ENCODE measurements at places on chromosomes 5 and 9.

GRCh38 chr9:131995382-131995781 lies 84.3 kb downstream of the MED27 start:
- peak; percentile 43 for DNase-seq

DNA sequence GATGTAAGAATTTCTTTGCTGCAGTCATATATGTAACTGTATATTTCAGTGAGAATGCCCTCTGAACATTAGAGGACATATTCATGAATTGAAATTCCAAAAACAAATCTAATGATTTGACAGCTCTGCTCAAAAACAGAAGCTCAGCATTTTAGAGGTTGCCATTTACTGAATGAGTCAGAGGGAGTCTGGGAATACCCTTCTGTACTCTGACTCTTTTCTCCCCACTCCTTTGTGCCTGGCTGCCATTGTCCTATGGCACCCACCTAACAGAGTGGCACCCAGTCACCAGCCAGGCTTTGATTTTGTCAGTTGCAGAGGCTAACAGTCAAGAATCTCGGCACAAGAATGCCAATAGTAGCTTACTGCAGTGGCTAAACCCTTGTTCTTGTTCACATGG lies 133.6 kb downstream of the ATG10 start:
- no peak for DNase-seq

DNA sequence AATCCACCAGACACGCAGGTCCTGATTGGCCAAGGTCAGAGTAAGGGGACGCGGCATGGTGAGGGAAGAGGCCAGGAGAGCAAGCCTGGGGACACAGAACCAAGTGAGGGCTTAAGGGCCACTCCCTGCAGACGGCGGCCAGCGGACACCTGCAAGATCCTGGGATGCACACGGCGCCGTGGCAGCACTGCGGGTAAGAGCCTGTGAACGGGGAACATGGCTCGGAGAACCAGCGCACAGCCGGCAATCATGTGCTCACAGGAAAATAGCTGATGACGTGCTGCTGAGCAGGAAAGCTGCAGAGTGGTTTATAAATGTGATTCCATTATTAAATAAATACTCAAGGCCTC lies 27.0 kb upstream of the NSMF start:
- DNase-seq: no peak

DNA sequence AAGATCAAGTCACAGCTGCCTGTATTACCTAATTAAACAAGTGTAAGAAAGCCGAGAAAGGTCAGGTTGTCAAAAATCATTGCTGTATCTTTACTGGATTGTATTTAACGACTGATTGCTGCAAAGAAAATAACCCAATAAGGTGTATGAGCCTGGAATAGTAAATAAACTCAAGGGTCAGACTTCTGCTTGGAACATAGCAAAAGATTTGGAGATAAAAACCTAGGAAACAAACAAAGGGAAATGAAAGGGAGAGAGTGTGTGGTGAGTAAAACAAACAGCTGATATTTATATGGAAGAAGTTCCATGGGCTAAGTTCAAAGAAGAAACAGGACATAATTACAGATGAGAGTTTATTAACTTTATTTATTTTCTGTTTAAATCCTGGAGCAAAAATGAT lies 354.0 kb downstream of the TLR4 start:
- DNase-seq: no peak

GRCh38 chr5:171952021-171952420 lies 54.4 kb downstream of the FBXW11 start:
- no peak for DNase-seq

DNA sequence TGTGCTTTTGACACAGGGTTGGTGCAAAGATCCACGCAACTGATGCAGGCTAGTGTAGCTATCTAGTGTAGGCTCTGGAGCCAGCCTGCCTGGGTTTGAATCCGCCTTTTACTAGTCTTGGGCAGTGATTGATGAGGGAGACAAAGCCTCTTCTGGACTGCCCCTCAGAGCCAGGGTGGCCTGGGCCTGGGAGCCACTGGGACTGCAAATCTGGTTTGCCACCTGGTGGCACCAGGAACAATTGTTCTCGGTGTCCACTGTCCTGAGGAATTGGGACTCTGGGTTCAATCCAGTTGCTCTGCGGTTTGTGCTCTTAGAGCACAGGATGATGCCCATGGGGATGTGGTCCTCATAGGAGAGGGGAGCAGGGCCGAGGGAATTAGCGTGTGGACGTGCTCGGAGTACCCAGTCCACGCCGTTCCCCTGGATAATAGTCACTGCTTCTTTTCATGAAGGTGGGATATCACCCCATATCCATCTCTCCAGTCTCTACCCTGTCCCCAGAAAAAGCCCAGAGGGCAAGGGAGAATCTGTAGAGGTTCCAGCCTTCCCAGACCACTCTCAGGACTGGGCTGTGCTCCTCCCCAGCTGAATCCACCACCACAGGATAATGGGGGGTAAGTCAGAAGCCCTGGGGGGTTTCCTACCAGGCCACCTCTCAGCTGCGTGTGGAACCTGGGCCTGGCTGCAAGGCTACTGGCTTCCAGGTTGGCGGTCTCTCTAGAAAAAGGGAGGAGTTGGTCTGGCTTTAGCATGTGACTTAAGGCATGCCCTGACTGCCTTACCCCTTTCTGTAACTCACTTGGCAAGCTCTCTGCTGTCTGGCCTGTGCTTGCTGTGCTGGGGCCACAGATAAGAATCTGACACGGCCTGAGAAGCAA lies 1.9 kb downstream of the B4GALT7 start:
- DNase-seq: no peak

- DNase-seq: no peak
Observed at GRCh38 chr5:14861123-14861765, 10.3 kb downstream of the ANKH start.

GRCh38 chr5:111223101-111223786 lies 940 bp upstream of the CAMK4 start:
- DNase-seq: no peak

- no peak for DNase-seq
Observed at GRCh38 chr5:113824307-113824706, 310.8 kb downstream of the YTHDC2 start.

GRCh38 chr5:137024044-137024443 lies 475.1 kb downstream of the SPOCK1 start:
- DNase-seq: no peak

DNA sequence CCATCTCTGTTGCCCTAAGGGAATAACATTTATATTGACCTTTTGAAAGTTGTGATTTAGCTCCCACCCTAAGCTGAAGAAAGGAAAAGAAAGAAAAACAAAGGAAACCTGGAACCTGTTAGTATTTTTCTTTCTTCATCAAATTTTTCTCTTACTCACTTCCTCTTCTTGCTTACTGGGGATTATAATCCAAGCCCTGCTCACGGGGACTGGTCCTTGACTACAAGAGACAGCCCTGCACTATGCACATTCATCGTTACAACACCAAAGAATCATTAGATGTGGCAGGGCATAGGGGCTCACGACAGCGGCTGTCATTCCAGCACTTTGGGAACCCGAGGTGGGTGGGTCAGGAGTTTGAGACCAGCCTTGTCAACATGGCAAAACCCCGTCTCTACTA lies 37.8 kb upstream of the LPAR1 start:
- no peak for DNase-seq

DNA sequence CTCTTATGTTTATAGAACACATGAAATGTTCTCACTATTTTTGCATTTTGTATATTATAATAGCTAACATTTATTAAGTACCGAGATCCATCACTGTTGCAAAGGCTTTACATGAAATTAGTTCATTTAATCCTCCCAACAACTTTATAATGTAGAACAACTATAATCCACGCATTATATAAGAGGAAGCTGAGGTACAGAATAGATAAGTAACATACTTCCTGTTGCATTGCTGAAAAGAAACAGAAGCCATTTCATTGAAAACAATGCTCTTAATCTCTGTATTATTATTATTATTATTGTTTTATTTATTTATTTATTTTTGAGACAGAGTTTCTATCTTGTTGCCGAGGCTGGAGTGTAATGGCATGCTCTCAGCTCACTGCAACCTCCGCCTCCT lies 7.9 kb upstream of the INSYN2B start:
- DNase-seq: no peak

DNA sequence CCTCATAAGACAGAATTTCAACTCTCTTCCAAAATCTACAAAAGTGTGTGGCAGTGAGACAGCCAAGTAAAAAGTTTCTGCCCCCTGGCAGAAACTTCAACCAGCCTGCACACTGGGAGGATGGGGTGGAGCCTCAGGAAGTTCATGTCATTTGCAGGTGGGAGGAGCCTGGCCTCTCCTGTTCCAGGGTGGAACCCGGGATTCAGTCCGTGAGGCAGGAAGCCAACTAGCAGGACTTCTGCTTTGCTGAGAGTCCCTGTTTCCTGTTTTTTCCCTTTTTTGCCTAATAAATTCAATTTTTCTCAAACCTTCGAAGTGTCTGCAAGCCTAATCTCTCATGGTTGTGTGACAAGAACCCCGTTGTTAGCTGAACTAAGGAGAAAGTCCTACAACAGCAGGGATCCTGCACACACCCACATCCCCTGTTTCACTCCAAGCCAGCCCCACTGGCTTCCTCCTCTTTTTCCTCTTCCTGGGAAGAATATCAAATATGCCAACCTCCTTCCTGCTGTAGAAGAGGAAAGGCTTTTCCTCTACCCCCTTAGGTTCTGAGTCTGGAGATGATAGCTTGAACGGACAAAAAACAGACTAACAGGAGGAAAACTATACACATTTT lies 69.3 kb downstream of the ALDH7A1 start:
- peak; percentile 63 for DNase-seq

DNA sequence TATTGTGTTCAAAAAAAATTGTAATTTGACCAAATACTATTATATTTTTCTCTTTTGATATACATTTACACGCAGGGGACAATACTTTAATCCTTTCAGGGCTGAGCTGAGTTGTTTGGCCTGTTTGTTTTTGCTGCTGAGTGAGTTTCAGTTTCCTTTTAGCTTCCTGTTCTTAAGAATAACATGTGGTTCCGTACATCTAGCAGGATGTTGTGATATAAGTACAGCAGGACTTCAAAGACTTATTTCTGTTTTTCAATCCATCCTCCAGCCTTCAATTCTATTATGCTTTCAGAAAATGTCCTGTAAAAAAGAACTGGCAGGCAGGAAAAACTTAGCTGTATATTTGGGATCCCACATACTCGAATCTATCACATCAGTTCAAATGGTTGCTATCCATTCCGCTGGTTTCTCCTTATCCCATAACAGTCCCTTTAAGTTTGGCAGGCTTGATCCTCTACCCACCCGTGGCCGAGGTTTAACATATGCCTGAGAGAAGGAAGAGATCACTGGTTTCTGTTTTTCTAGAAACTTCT lies 1037.3 kb upstream of the ACO1 start:
- DNase-seq: no peak

GRCh38 chr9:2477755-2478154 lies 143.8 kb upstream of the VLDLR start:
- peak; percentile 47 for DNase-seq

- DNase-seq: peak; percentile 14
Observed at GRCh38 chr5:175728885-175729828, 71.3 kb downstream of the HRH2 start.

GRCh38 chr5:119332978-119333401 lies 22.8 kb upstream of the TNFAIP8 start:
- DNase-seq: no peak

DNA sequence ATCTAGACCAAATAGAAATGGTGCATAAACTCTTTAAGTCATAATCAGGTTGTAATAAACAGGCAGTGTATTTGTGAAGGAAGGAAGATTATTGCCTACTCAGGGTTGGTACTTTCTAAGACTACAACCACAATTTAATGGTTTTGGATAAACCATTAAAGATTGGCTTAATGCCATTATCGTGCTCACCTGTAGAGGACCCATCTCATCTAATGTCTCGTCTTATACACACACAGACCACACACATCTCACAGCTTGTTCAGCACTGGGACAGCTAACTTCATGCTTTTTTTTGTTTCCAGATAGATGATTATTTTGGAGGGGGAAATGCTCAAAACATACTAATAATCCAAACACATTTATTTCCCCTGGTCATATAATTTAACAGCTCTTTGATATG lies 175.7 kb upstream of the SLC12A2 start:
- DNase-seq: no peak

- no peak for DNase-seq
Observed at GRCh38 chr5:1044117-1044516, 35.5 kb downstream of the NKD2 start.

GRCh38 chr5:134275822-134276221 lies 49.9 kb upstream of the PPP2CA start:
- DNase-seq: no peak

DNA sequence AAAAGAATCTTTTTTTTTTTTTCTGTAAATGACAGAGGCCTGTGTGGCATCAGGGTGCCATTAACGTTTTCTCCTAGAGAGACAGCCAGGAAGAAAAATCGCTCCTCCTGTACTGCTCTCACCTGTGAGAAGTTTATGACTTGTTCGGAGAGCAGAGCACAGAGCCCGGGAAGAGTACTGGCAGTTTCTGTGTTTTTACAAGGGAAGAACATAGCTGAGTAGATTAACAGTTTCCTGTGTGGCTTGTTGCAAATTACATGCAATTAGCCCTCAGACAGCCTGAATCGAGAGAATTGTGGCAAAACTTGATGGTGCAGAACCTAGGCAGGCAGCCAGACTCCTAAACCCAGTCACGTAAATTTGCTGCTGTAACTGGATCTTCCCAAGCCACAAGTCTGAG lies 32.1 kb downstream of the PRKACG start:
- no peak for DNase-seq

DNA sequence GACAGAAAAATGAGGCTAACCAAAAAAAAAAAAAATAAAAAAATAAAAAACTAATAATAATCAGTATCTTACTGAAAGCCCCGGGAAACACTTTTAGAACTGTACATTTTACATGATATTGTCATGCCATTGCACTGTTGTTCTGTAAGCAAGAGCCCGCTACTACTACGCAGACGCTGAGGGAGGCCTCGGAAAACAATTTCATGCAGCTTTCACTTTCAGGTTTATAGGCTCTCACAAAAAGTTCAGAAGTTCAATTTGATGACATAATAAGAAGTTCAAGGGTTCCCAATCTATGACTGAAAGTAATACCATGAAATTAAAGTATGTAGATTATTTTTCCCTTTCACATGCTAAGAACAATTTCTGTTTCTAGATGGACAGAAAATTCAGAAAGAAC lies 318.3 kb upstream of the ITGA1 start:
- no peak for DNase-seq

GRCh38 chr9:95985440-95986055 lies 110.1 kb downstream of the ERCC6L2 start:
- no peak for DNase-seq

- DNase-seq: peak; percentile 37
Observed at GRCh38 chr5:124860291-124860655, 113.8 kb upstream of the ZNF608 start.

DNA sequence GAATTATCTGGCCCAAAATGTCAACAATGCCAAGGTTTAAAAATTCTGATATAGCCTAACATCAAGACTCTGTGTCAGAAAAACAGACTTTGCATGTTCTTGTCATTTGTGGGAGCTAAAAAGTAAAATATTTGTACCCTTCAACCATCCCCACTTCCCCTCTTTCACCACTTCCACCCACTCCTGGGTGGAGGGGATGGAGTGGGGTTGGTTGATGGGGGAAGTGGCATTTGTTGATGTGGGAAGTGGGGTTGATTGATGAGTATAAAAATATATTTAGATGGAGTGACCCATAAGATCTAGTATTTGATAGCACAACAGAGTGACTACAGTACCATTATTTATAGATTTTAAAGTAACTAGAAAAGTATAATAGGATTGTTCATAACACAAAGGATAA lies 55.0 kb upstream of the C9orf72 start:
- no peak for DNase-seq
